SJSA1 (cell line): ENCODE measurements at places on chromosomes 3 and 15. TPM values are rescaled to one million over a fixed set of nuclear protein-coding genes. Genes with fewer than 3 reads are reported as not detected.

The CAV3 gene
- not detected in 2 replicates for total RNA-seq

The CAPN3 gene
- 0.11 TPM in 1 of 2 replicates, not detected in the other for total RNA-seq

The PFKFB4 gene
- 3.3 and 8.9 TPM in 2 replicates for total RNA-seq

The DOCK3 gene
- total RNA-seq, result 0.09 and 0.29 TPM in 2 replicates

The NEK11 gene
- total RNA-seq, result 6.3 and 18.0 TPM in 2 replicates

The CCRL2 gene
- 0.97 TPM in 1 of 2 replicates, not detected in the other for total RNA-seq

DNA sequence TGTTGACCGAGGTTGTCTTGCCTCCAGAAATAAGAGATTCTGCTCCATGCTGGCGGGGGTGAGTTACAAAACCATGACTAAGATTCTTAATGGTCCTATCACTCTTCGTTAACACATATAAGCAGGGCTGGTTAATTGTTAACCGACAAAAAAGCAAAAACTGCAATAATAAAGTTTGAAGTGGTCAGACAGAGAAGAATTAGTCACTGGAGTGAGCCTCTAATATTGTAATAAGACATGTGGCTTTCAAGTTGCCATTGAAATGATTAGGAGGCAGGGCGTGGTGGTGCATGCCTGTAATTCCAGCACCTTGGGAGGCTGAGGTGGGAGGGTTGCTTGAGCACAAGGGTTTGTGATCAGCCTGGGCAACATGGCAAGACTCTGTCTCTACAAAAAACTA is 78.4 kb upstream of the NR2F2 start:
- H3K27ac ChIP-seq, result no peak overlapping the region
- no peak for DNase-seq
- H3K4me1 ChIP-seq, result peaks cover 37% of the 10 kb centered on the region
- no peak overlapping the region for H3K4me3 ChIP-seq
- H3K36me3 ChIP-seq, result peaks cover 16% of the 10 kb centered on the region

DNA sequence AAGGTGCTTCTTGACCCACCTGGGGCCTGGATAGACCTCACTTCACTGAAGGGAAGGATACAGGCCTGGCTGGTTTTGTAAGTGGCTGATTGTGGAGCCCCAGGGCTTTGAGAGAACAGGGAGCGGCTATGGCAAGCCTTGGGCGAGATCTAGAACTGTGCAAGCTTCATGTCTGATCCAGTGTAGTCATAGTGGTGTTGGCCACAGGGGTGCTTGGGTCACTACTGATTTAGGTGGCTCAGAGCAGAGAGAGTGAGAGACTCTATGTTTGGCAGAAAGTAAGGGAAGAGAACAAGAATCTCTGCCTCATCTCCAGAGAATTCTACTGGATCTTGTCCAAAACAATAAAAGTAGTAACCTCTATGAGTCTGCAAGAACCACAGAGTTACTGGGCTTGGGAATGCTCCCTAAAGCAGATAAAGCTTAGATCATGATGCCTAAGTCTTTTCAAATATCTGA is 394.2 kb upstream of the EPHA3 start:
- H3K4me1 ChIP-seq, result no peaks in the 10 kb centered on the region
- no peak overlapping the region for H3K27ac ChIP-seq
- no peak overlapping the region for H3K4me3 ChIP-seq
- H3K36me3 ChIP-seq, result no peaks in the 10 kb centered on the region
- no peak for DNase-seq

DNA sequence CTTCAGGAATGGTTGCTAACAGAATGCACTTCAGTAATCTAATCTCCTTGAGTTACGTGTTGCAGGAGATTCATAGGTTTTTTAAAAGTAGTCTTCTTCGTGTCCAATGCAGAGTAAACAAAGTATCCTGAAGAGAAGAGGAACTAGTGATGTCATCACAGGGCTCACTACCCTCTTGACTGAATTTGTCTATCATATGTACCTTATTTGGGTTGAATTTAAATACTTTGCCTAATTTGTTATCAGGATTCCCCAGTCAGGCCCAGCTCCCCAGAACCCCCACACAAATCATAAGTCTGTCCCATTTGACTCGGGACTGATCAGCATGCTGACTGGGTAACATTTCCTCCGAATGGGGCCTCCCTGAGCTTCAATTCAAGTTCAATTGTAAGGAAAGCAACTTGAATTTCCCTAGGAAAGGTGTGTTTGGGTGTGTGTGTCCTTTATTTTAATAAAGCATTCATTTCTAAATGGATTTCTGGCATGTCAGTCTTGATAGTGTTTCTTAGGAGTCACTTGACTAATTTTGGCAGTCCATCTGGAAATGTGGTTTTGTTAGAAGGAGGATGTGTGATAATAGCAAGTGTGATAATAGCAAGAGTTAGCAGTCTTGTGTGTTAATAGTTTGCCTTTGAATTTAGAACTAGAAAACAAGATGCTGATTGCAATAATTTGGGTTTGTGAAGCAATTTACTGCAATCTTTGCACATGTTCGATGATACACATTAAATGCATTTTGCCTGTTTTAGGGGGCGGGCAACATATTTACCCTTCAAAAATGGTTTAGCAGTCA is 21.9 kb downstream of the OXNAD1 start:
- no peak for DNase-seq
- no peaks in the 10 kb centered on the region for H3K27me3 ChIP-seq
- no peaks in the 10 kb centered on the region; the same call in 1 of the 2 replicates for H3K4me1 ChIP-seq
- H3K27ac ChIP-seq, result no peak overlapping the region
- no peak overlapping the region for H3K4me3 ChIP-seq
- no peaks in the 10 kb centered on the region; the same call in 1 of the 2 replicates for H3K36me3 ChIP-seq

DNA sequence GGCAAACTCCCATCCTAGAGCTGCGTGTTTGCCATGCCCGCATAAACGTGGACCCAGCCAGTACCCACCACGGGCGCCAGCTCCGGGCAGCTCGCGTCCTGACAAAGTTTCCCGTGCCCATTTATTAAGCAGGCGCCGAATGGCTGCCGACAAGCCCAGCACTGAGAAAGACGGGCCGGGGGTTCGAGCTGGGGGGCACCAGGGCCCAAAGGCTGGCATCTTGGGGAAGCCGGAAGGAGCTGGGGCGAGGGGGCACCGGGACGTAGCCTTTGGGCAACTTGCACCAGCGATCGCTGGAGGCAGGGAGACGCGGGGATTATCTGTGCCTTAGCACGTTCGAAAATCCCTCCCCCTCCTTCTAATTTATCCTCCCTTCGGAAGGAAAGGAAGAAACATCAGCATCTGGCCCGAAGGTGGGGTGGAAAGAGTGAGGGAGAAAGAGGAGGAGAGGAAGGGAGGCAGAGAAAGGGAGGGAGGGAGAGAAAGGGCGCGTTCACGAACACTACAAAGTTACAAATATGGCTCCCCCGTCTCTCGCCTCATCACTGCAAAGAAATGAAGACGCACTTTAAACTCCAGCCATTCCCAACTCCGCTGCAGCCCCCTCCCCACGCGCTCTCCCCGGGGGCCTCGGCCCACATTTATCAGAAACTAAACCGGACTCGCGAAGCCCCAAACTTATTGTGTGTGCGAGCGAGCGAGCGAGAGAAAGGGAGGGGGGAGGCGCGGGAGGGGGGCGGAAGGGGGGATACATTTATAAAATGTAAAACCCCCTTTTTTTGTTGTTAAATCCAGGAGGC is 1.0 kb downstream of the ANP32A start:
- peak overlapping the region; percentile 70 for H3K4me3 ChIP-seq
- H3K36me3 ChIP-seq, result peaks cover 26% of the 10 kb centered on the region
- peak; percentile 62 for DNase-seq
- peaks cover 16% of the 10 kb centered on the region for H3K4me1 ChIP-seq
- H3K27me3 ChIP-seq, result no peaks in the 10 kb centered on the region

DNA sequence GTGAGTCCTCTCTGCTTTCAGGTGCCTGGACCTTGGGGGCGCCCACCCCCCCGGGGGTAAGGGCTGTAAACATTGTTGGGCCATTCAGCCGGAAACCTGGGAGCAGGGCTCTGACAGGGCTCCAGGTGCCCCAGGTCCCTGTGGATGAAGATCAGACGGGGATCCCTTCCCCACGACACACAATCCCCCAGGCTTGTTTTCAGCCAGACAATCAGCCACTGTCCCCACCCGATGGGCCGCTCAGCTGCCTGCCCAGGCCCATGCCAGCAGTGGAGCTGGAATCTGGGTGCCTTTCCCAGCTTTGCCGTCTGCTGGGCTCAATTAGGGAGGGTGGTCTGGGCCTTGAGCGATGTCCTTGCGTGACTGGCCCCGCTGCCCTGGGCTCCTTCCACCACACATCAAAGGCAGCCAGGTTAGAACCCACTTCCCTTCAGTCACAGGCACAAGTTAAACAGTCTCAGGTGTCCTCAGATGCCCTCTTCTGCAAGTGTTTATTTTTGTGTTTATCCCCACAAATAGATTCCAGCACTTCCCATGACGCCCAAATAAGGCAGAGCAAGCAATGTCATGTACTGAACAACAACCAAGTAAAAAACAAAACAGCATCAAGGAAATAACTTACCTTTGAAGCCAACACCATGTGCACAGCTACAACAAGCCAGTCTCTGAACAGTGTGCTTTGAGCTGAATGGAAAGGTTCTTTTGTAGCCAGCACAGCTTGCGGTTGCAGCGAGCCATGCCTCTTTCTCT is 77.0 kb upstream of the ALDH1A3 start:
- no peaks in the 10 kb centered on the region for H3K4me1 ChIP-seq
- no peak for DNase-seq
- H3K36me3 ChIP-seq, result no peaks in the 10 kb centered on the region
- no peaks in the 10 kb centered on the region for H3K27me3 ChIP-seq
- H3K27ac ChIP-seq, result no peak overlapping the region

DNA sequence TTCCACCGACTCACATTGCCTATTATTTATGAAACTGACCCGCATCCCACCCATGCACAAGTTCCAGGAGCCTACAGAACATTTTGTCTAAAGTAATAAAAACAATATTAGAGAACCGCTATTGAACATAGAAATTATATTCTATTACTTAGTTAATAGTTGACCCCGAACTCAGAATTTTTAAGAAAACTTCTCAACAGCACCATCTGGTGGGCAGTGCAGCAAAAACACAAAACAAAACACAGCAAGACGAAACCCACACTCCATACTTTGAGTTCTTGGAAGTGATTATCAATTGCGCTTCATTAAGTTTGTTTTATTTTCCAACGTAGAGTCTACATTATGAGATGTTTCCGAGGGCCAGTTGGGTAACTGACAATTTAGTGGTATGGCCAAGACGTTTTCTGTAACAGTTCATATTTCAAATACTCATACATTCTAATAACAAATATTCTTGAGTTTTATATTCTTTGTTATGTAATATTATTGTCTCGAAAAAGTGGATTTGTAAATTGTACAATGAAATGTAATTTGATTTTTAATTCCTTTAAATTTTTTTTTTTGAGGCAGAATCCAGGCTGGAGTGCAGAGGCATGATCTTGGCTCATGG is 24.0 kb upstream of the C3orf70 start:
- H3K27me3 ChIP-seq, result peaks cover 5% of the 10 kb centered on the region; the same call in 1 of the 2 replicates
- H3K4me1 ChIP-seq, result no peaks in the 10 kb centered on the region
- H3K4me3 ChIP-seq, result no peak overlapping the region
- no peak for DNase-seq
- H3K36me3 ChIP-seq, result no peaks in the 10 kb centered on the region
- no peak overlapping the region for H3K27ac ChIP-seq

DNA sequence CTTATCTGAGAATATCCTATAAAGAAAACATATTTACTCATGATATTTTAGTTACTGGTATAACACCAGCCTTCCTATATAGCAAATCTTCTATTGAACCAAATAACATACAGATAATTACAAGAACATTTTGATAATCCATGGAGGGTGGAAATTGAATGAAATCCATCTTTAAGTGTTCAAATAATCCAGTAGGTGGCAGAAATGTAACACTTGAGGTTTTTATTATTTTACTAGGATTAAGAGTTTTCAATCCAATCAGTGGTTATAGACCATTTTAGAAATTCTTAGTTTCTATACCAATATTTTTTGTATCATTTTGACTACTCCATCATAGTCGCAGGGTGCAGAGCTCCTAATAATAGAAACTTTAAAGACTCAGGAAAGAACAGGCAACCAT is 101.9 kb upstream of the KCNH8 start:
- H3K36me3 ChIP-seq, result no peaks in the 10 kb centered on the region
- no peak overlapping the region for H3K27ac ChIP-seq
- no peaks in the 10 kb centered on the region for H3K4me1 ChIP-seq

- no peaks in the 10 kb centered on the region for H3K36me3 ChIP-seq
- H3K4me1 ChIP-seq, result peaks cover 44% of the 10 kb centered on the region
- H3K27ac ChIP-seq, result no peak overlapping the region
- H3K27me3 ChIP-seq, result no peaks in the 10 kb centered on the region
- no peak overlapping the region for H3K4me3 ChIP-seq
- no peak for DNase-seq
Measured at GRCh38 chr15:75153565-75154276, 48.0 kb upstream of the C15orf39 start.

- no peaks in the 10 kb centered on the region for H3K36me3 ChIP-seq
- H3K4me3 ChIP-seq, result no peak overlapping the region
- DNase-seq, result no peak
- no peak overlapping the region for H3K27ac ChIP-seq
Measured at GRCh38 chr3:23648326-23648995, 157.3 kb upstream of the UBE2E1 start.

GRCh38 chr3:86942206-86942605 is 48.7 kb downstream of the VGLL3 start:
- no peak overlapping the region for H3K27ac ChIP-seq
- no peaks in the 10 kb centered on the region for H3K27me3 ChIP-seq
- no peak overlapping the region for H3K4me3 ChIP-seq
- H3K36me3 ChIP-seq, result peaks cover 9% of the 10 kb centered on the region

DNA sequence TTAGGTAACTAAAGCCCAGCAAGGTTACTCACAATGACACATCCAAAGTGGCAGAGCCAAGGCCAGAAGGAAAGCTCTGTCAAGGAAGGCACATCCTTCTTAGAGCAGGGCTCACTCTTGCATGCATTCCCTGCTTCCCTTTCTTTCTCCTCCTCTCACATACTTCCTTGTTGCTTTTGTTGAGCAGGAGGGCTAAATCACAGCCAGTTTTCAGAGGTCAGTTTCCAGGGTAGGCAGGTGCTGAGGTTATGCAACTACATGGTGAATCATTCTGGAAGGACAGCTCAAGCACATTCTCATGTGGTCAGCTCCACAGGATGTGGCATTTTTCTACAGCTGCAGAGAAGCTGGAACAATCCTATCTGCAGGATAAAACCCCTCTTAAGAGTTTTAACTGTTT is 275.6 kb downstream of the ZNF621 start:
- no peak overlapping the region for H3K27ac ChIP-seq
- no peak overlapping the region for H3K4me3 ChIP-seq
- H3K36me3 ChIP-seq, result no peaks in the 10 kb centered on the region
- H3K4me1 ChIP-seq, result no peaks in the 10 kb centered on the region

DNA sequence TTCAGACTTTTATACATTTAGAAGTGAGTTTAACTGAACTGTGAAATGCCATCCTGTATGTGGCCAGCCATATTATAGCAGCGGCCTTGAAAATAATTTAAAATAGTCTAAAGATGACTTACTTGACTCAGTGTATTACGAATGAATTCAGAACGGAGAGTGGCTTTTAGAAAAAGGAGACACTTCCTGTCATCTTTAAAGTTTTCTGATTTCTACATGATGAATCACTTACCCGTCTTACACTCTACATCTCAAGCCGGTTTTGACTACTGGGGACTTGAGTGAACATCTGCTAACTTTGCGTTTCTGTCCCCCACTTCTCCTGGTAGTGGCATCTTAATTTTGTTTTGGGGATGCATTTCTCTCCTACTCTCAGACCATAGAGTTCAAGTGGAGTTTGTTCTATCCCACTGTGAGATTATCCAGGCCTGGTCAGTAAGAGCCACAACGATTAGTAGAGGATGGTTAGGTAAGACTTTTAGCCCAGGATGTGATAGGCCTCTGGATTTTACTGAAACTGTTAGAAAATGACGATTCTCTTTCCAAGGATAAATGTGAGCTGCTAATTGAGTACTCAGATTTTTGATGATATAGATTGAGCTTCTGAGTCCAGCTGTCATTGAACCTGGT is 175.4 kb upstream of the CADPS start:
- no peak overlapping the region for H3K4me3 ChIP-seq
- H3K27ac ChIP-seq, result peak overlapping the region; percentile 22; the same call in 1 of the 2 replicates
- H3K4me1 ChIP-seq, result peaks cover 22% of the 10 kb centered on the region
- no peak for DNase-seq
- H3K36me3 ChIP-seq, result no peaks in the 10 kb centered on the region
